ENCODE measurements at places on chromosomes 6 and 20.
A peak's percentile ranks its signal among the peaks of the same experiment; 100 is the strongest.

DNA sequence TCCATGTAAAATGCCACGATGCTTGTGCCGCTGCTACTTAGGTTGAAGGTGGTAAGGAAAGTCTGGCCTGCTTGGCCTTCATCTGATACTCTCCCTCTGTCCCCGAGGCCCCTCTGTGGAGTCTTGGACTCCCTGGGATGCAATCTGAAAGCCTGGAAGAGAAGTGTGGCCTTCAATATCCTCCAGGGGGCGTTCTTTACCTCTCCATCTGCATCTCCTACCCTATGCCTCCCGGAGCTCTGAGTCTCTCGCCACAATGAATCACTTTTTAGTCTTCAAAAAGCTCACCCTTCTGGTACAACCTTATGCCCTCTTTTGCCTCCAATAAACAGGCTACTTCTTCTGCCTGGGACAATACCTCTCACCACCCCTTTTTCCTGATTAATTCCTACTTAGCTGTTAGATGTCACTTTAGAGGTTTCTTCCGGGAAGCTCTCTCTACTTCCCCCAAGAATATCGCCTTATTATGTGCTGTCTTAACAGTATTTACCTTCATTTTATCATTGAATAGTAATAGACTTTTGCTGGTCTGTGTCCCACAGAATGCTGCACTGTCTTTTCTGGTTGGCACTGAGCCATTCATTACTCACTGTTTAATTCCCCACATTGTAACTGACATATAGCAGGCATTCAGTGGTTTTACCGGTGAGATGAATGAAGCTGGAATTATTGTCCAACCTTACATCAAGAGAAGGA is 13.9 kb upstream of the ATG5 start:
- DNase-seq, result peak; percentile 88

- no peak for DNase-seq
These were observed 9.9 kb upstream of the PI16 start for GRCh38 chr6:36944650-36945049.

DNA sequence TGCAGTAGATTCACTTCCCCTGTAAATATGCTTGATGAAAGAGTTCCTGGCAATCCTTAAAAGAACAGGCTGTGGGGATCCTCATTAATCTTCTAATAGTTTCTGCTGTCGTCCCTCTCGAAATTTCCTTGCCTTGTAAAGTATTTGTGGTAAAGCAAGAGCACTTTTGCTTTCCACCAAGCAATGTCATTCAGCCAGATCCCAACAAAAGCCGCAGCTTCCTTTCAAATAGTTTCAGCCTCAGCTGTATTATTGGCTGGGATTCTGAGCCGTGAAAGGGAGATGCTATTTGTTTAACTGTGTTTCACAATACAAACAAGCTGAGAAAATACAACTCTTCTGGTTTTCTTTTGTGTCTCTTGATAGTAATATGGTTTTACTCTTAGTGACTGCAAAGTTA is 48.9 kb upstream of the EPHA7 start:
- no peak for DNase-seq

- no peak for DNase-seq
These were observed 40.5 kb upstream of the BHLHE23 start for GRCh38 chr20:63047267-63047666.

DNA sequence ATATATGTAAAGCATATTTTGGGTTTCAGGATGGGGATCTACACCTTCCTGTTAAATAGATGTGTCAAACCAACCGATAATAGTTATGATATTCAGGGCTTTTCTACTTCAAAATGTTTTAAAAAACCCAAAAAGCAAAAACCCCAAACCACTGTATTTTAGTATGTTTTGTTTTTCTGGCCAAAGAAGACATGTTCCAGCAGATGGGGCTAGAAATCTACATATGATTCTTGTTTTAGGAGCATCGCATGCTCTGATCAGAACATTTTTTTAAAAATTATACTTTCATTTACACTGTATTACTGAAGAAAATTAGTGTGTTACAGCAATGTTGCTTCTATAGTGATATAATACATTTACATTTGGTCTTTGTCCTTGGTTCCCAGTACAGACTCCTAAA is 11.0 kb downstream of the RMND1 start:
- DNase-seq, result no peak

DNA sequence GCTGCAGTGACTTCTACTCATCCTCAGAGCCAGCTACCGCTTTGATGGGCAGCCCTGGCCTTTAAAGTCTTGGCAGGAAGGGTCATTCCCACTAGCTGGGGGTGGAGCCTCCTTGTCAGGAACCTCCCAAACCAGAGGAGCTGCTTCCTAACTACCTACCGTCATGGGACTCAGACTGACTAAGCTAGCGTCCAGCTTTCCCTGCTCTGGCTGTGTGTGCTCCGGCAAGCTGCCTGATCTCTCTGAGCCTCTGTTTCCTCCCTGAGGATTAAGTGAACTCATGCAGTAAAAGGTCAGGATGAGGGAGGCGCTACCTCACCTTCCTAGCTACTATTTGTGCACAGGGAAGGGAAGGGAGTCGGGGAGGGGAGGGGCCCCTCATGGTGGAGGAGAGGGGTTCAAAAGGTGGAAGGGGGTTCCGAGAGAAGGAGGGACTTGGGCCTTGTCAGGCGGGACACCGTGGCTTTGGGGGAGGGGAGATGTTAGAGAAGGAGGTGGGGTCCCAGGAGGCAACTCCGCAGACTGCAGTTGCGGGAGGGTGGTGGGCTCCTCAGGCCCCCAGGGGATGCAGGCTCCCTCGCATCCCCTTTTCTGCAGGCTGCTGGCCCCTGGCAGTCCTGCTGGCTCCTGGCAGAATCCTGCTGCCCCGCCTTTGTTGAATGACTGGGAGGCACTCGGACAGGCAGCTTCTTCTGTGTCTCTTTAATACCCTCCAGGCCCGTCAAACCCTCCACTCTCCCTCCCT is 9.8 kb downstream of the DUSP15 start:
- peak; percentile 60 for DNase-seq

DNA sequence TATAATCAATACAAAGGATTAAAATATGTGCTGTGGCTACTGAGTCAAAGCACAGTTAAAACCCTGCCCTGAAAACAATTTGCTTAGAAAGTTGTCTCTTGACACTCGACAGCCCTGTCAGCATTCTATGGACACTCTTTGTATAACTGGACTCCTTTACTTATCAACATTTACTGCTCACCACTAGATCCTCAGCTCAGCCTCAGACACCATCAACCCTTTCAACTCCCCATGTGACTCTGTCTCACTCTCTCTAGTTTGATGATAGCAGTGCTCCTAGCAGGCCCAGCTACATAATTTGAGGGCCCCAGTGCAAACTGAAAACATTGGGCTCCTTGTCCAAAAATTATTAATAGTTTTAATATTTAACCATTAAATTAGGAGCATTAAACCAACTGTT is 181.8 kb downstream of the TENT5A start:
- DNase-seq, result no peak

Measured in RWPE1 (cell line).